Stimulated activated CD4-positive, alpha-beta T cell treated with anti-CD3 and anti-CD28 coated beads, Interleukin-1b, Interleukin-23, amount 100 ng/mL, for 4 hours (primary cell): ENCODE measurements at places on chromosomes 16 and 17.

DNA sequence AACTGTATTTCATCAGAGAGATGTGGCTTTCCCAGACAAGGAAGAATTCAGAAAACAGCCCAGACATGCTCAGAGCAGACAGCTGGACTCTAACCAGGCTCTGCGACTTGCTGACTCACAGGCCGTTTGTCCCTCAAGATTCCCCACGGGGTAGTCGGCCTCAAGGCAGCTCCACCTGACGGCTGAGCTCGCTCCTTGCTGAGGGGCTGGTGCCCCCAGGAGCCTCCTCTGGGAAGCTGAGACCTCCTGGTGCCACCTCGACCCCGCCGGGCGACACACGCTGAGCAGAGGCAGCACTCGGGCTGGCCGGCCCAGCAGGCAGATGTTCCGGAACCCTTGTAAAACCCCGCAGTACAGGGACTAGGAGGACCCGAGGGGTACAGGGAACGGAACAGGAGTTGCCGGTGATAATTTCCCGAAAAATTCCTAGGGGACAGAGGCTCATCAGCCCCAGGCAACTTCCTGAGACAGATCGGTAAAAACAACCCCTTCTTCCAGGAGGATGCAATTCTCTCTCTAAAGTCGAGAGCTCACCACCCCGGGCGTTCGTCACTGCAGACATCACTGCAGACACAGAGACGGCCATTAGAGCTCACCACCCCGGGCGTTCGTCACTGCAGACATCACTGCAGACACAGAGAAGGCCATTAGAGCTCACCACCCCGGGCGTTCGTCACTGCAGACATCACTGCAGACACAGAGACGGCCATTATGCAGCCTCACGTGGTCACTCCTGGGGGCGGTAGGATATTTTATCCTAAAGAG is 19.9 kb downstream of the RPH3AL start:
- no peak for DNase-seq

GRCh38 chr16:12453832-12454231 is 349.9 kb downstream of the CPPED1 start:
- DNase-seq = no peak

GRCh38 chr16:49531931-49532840 is 158.6 kb downstream of the C16orf78 start:
- DNase-seq = no peak

DNA sequence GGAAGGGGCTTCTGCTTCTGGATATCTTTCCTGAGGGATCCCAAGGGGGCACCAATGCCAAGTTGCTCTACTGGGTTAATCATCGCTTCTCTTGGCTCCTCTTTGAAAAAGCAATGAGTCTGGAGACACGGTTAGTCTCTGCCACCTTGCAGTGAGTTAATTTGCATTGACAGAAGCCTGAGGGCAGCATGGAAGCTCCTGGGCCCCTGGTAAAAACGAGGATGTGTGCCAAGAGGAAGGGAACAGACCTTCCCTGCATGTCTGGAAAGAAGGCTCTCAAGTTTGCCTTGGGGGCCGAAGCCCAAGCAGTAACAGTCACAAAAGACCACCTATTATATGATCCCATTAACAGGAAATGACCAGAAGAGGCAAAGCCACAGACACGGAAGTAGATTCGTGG is 86.7 kb downstream of the IRX5 start:
- DNase-seq = no peak

DNA sequence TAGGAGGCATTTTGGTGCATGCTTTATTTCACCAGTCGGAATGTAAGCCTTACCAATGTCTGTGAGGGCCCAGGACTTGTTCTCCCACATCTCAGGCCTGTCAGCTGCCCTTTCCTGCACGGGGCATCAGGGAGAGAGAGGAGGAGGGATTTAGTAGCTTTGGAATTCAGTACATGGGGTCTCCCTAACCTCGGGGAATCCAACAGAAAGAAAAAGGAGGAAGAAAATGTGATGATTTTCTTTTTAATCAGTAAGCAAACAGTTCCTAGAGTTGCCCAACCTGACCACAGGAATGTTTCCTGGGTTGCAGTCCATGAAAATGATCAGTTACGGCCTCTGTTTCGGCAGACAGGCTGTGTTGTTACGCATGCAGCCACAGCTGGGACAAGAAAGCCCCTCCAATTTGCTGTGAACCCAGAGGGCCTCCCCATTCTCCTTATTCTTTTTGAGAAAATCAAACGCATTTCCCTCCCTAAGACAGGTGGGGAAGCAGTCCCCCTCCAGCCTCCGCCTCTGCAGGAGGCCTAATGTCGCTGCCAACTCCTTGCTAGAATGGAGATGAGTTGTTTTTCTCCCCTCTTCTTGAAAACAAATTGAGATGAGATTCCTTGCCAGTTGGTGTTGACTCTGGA is 53.1 kb upstream of the TANGO6 start:
- no peak for DNase-seq

- DNase-seq = no peak
Observed at GRCh38 chr17:83071966-83072562, 7.3 kb upstream of the METRNL start.

DNA sequence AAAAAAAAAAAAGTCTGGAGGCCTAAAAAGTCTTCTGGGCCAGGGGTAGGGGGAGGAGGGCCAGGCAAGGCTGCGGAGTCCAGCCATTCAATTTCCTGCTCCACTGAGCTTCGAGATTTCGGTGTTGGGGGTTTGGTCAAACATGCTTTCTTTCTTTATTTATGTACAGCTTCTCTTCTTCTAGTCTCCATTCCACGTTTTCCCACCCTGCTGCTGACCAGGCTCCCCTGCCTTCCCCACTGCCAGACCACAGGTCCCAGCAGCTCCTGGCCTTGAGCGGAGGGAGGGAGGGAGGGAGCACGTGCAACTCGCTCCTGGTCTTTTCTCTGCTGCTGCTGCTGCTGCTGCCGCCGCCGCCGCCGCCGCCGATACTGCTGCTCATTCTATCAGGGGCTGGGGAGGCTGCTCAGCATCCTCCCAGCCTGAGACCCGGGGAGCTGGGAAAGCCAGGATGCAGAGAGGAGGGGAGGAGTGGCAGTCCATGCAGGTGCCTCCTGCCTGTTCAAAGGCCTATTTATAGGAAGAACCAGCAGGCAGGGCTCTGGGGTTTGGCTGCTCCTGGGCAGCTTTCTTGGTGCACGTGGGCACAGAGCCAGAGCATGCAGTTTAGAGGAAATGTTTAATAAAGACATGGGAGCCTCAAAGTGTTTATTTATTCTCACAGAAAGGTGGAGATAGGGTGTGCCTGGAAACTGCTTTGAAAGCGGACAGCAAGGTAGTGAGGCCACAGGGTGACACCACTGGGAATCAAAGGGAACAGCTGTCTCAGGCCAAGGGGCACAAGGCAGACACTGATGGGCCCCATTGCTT is 23.4 kb upstream of the ZFHX3 start:
- no peak for DNase-seq

GRCh38 chr17:21298056-21298982 is 13.8 kb downstream of the MAP2K3 start:
- no peak for DNase-seq

DNA sequence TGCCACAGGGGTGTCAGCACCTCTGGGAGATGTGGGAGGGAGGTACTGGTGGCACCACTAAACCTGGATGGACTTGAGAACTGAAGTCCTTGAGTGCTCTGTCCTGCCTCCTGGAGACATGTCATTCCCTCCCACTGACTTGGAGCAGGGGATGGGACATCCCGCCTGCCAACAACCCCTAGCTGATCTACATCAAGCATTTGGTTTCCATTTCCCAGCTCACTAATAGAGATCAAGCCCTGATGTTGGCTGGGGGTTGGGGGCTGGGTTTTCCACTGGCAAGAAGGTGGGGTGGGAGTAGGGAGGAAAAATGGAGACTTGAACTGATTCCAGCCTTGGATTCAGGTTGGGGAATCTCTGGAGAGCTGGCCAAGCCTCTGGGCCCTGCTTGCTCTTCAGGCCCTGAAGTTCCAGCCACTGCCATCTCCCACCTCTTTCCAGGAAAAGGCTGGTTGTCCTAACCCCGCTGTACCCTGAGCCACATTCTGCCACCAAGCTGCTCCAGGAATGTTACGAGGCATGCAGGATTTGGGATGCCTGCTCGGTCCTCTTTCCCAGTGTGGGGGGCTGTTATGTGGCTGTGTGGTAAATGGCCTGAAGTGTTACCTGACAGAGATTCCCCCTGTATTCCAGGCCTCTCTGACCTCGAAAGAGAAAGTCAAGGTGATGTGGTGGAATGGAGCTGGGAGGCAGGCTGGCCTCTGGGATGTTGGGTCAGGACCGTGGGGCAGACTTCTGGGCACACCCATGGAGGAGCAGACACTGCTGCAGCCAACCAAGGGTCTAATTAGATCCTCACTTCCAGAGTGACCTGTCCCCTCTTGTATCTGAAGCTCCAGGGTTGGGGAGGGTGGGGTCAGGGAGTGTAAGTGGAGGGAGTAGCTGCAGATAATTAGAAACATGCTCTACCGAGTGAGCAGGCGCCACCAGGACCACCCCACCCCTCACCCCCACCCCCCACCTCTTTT is 16.7 kb downstream of the IGFBP4 start:
- no peak for DNase-seq

DNA sequence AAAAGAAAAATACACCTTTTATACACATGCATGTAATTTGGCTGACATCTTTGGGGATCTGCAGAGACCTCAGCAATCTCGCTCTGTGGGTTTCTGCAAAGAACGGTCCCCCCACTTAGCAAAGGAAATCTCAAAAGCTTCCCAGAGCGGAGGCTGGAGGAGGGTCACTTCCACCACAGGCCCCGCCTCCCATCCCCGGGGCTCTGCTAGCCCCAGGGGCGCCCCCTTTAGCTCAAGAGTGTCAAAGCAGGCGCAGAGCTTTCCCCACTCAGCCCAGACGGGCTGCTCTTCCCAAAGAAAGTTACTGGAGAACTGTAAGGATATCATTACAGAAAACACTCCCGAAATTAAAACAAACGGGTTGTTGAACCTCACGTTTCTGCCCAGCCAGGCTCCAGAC is 11.4 kb downstream of the SLC13A5 start:
- DNase-seq = peak; percentile 13

DNA sequence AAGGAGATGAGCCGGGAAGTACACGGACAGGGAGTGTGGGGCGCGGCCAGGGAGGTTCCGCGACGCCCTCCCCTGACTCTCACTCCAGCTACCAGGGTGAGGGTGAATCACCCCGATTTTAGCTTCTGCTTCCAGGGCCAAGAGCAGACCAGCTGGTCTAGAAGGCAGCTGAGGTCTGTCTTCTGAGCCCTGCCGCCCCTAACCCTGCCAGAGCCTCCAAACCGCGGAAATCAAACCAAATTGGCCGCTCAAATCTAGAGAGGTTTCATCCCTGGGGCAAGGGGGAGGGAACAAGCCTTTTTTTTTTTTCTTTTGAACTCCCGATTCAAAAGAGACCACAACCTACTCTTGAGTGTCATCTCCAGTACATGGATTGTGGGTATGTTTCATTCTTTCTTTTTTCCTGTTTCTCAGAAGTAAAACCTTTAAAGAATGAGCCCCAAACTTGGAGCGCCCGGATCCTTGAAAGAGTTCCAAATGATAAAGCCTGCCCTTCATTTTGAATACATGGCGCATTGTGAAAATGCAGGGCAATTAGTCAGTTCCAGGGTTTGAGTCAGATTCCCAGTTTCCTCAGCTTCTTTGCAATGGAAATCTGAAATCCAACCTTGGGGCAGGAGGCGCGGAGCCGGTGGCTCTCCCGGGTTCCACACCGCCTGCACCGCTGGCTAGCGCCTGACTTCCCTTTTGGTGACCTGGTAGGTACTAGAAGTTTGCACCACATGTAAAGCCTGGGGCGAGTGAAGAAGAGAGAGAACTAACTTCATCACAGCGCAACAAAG is 16.5 kb upstream of the ZFHX3 start:
- no peak for DNase-seq

GRCh38 chr16:68079626-68080344 is 5.4 kb upstream of the NFATC3 start:
- peak; percentile 56 for DNase-seq

DNA sequence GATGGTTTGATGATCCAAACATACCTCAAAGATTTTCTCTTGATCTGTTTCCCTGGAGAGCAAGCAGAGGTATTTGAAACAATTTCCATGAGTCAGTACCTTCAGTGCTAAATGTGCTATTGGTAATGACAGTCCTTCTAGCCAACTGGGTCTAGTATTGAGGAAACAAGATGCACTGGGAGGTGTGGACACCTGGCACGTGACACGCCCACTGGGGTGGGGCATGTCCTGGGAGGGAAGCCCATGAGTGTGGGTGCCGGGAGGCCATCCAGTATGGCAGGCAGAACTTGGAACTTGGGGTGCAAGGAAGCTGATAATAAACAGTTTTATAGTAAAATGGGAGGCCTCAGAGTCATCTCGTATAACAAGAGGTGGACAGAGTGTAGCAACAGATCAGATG is 17.9 kb upstream of the AKAP1 start:
- no peak for DNase-seq

DNA sequence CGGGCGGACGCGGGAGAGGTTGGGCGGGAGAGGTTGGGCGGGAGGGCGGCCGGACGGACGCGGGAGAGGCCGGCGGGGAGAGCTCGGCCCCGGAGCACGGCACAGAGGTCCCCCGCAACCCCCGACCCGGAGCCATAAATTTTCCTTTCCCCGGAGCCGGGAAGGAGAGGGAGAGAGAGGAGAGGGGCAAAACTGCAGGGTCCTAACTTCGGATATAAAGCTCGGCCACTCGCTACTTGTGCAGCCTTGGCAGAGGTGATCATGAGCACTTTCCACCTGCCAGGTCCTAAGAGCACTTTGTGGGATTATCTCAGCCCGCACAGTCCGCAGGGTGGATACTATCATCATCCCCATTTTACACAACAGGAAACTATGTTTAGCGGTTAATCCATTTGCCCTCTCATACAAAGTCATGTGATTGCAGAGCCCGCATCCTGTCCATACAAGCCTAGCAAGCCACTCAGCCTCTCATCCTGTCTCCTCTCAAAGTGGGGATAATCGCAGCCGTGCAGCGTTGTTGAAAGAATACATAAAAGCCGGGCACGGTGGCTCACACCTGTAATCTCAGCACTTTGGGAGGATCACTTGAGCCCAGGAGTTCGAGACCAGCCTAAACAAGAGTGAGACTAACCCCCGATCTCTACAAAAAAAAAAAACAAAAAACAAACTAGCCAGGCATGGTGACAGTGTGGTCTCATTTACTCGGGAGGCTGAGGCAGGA is 780 bp upstream of the DCAKD start:
- DNase-seq = peak; percentile 10

- DNase-seq = no peak
Observed at GRCh38 chr16:49987381-49987780, 37.6 kb upstream of the CNEP1R1 start.

DNA sequence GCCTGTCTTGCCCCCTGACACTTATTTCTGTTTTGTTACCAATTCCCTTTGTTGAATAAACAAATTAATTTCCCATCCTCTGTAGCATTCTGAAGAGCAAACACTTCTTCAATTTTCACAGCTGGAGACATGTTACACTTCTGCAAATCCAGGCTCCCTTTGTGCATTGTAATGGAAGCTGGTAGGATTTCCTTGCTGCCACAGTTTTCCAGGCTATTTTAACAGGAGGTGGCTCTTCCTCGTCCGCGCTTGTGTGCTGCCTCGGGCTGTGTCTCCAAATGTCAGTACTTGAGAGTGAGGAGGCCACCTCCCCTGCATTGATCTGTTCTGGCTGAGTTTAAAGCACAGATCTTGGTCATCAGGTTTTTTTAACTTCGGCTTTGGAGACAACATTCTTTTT is 40.0 kb downstream of the SOST start:
- no peak for DNase-seq

GRCh38 chr17:73436954-73437353 is 125.2 kb upstream of the CDC42EP4 start:
- DNase-seq = no peak

- DNase-seq = no peak
Observed at GRCh38 chr17:39775031-39775430, 37.3 kb downstream of the GRB7 start.

GRCh38 chr17:50372222-50372757 is 694 bp downstream of the MRPL27 start:
- no peak for DNase-seq
